ENCODE measurements at places on chromosomes 5 and 9.

GRCh38 chr5:73093943-73094342 lies 26.4 kb upstream of the TMEM171 start:
- no peak for DNase-seq

DNA sequence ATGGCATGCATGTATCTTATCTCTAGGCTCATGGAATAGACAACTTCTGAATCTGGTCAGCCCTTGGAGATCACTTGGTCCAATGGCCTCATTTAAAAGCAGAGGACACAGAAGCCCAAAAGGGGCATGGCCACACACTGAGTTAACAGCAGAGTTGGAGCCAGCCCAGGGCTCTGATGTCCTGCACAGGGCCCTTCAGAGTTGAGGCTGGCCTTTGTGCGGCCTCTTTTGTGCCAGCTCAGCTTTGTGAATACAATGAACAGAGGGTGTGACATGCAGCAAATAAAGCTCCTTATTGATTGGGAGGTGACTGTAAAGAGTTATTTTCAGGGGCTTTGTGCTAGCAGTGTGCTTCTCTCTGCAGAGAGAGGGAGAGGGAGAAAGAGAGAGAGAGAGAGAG lies 150.1 kb upstream of the STK32A start:
- no peak for DNase-seq

DNA sequence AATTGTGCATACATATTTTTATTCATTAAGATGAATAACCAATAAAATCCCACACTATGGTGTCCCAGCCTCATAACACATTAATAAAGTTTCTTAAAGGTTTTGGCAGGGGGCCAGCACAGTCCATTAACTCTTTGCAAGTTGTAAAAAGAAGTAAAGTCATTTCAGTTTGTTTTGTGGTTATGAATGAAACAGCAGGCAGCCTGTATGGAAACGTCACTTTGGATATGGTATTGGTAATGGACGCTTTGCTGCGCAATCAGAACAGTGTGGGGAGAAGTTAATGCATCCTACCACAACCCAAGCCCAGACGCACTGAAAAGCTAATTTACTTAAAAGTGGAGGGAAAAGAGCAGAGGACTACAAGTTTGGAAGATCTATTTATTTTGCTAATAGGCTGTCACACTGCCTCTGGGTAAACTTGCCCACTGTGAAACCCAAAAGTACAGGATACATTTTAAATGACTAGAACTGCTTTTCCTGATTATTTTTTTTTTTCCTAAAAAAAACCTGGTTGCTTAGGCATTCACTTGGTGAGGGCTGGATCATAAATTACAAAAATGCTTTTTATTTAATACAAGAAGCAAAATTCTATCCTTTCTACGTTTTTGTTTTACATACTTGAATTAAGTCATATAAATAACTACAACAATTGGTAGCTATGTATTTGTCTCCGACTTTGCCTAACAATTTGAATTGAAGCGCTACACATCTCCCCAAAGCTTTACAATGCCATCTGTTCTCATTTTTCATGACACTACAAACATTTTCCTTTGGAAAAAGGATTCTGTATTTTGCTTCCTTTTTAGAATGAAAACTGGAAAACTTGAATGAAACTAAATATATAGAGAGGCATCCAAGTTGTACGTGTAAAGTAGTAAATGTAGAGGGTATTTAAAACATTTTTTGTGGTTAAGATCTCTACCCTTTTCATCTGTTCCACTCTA lies 104.3 kb downstream of the NFIB start:
- DNase-seq = no peak

- DNase-seq = no peak
Measured at GRCh38 chr5:78771260-78772205, 123.0 kb upstream of the LHFPL2 start.

- no peak for DNase-seq
Measured at GRCh38 chr9:107667231-107668070, 177.9 kb upstream of the KLF4 start.

DNA sequence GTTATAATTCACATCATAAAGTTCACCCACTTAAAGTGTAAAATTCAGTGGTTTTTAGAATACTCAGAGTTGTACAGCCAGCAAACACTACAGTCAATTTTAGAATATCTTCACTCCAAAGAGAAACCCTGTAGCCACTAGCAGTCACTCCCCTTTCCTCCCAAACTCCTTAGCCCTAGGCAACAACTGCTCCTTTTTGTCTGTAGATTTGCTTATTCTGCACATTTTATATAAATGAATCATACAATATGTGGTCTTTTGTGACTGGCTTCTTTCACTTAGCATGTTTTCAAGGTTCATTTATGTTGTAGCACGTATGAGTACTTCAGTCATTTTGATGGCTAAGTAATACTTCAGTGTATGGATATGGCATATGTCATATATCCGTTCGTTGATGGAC lies 38.7 kb downstream of the TGFBR1 start:
- DNase-seq = no peak

GRCh38 chr5:109373932-109374331 lies 35.8 kb downstream of the PJA2 start:
- DNase-seq = no peak

DNA sequence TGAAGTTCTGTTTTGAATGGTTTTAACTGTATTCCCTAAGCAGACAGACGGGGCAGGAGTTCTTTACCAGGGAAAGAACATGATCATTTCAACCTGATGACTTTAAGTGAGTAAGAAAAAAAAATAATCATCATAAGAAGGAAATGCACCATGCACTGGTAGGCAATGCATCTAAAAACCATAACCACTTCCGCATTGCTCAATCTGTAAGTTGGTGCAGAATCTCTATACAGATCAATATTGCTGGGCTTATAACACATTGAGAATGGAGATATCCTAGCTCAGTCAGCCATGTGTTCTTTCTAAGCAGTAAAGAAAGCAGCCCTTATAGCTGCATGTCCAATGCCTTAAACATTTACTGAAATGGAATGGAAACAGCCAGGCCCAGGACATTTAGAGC lies 407.1 kb upstream of the DMAC1 start:
- DNase-seq = no peak

All from NCI-H1092 treated with DMSO at 0.1 percent for 48 hours (cell line).